OCI-LY7 (cell line): ENCODE measurements at places on chromosomes 6 and 20. TPM values are rescaled to one million over a fixed set of nuclear protein-coding genes. Genes with fewer than 3 reads are reported as not detected.

Gene ADGRB3
- not detected in 2 replicates for total RNA-seq

Gene C2
- total RNA-seq = 4.4 and 8.7 TPM in 2 replicates

Gene SLC22A16
- not detected in 2 replicates for total RNA-seq

Gene CFAP61
- not detected in 2 replicates for total RNA-seq

Gene TRIM10
- not detected in 2 replicates for total RNA-seq

Gene NOTCH4
- 2.1 and 2.4 TPM in 2 replicates for total RNA-seq

Gene PPIL6
- total RNA-seq = 1.3 and 1.7 TPM in 2 replicates

Gene HLA-DRB5
- total RNA-seq = 5.0 and 6.1 TPM in 2 replicates

Gene TUBB1
- 0.11 and 0.13 TPM in 2 replicates for total RNA-seq

Gene LY6G5C
- total RNA-seq = 2.5 and 3.5 TPM in 2 replicates

DNA sequence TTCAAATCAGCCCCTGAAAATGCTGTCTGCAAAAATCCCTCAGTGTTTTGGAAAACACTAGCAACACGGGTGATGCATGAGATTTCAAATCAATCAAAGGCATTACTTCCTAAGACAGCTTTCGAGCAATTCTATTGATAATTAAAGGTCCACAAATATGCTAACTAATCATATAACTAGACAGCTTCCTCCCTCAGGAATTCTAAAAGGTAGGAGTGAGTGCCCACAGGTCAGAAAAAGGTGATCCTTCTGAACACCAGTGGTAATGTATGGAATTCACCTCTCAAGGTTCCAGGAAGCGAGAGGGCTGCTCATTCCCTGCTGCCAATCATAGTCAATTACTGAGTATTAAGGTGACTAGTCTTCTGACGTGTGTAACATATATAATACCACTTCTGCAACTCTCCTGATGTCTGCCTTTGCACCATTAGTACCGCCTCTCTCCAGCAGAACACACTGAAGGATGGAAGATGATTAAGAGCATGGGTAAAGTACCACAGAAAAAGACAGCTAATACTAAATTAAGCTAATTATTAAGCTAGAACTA is 16.4 kb downstream of the MAN1A1 start:
- no peak for DNase-seq

GRCh38 chr6:34317172-34317477 is 68.3 kb upstream of the SMIM29 start:
- DNase-seq = no peak

- DNase-seq = no peak
Measured at GRCh38 chr6:5099537-5099936, 14.4 kb downstream of the PPP1R3G start.

DNA sequence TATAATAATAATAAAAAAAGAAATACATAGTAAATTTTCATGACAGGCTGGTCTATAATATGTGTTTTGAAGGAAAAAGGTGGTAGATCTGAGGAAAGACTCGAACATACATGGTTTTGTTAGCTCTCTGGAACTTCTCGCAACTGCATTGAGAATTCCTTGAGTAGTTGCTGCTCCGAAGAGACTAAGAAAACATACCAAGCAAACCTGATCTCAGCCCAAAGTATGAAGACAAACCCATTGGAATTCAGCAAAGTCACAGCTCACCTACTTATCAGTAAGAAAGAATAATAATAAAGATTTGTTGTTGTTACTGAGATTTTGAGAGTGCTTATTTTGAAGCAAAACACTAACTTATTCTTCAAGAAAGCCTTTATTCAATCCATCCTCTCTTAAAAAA is 1107.1 kb upstream of the EYS start:
- DNase-seq = no peak

DNA sequence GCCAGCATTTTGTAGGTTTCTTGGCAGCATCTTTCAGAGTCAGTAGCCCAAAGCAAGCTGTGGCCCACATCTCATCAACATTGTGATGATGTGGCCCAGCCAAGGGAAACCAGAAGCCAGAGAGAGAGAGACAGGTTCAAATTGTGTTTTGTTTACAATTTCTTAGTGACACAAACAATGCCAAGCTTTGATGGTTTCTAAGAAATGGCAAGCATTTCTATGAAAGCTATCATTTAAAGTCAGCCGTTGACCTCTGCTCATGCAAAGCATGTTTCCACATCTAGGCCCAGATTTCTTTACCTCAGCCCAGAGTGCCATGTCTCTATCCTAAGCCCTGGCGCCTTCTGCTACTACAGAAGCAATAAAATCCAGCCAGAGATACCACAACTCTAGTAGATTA is 32.9 kb downstream of the GCM1 start:
- DNase-seq = no peak

DNA sequence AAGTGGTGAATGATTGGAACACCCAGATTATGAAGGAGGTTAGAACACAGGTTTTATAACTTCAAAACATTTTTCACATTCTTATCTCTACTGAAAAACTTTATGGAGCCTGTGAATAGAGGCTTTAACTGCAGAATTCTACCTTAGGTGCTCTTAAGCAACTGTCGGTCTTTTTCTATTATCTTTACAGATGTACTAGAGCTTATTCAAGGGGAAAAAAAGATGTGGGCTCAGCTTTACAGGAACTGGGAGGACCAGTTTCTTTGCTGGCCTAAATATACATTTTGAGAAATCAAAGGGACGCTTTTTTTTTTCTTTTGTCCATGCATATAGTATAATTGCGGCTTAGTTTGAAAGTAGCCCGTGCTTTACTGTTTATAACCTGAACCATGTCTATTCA is 58.9 kb downstream of the UST start:
- no peak for DNase-seq

DNA sequence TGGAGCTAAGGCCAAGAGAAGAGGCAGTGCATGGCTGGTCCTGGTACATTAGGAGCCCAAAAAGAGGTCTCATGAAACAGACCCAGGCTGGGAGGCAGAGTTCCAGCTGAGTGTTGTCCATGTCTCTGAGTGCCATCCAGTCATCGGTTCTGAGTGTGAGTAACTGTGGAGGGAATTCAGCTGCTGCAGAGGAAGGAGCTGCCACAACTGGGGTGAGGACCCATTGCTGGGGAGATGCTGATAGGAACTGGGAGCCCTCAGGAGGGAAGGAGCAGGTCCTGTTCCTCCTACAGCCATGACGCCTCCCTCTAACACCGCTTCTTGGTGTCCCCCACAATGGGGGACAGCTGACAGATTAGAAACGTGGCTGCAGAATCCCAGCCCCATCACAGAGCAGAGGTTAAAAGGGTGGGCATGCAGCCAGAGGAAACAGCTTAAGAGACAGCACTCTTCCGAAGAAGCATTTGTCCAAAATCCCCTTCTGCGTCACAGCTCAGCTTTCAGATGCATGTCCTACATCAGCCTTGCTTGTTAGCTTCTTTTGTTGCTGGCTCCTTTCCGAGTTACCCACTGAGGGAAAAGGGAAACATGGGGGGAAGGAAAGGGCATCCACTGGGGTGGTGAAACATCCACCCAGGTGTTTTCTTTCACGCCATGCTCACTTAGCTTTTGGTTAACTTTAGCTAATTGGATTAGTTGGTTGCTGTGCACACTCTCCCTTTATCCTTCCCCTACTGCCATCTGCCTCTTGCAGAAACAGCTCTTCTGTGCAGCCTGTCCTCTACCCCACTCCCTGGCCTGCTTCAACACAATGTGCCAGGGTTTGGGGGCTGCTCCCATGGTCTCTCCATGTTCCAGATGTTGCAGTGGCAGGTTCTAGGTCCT is 239.2 kb downstream of the SYNDIG1 start:
- DNase-seq = no peak

DNA sequence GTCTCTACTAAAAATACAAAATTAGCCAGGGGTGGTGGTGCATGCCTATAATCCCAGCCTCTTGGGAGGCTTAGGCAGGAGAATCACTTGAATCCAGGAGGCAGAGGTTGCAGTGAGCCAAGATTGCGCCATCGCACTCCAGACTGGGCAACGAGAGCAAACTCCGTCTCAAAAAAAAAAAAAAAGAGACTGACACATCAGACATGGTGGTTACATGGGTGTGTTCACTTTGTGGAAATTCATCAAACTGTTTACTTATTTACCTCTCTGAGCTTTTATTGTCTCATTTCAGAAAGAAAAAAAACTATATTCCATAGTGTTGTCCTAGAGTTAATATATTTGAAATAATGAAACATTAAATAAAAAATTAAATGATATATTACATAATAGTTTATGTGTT is 64.8 kb downstream of the MBOAT1 start:
- DNase-seq = no peak

- DNase-seq = peak; percentile 87
Measured at GRCh38 chr6:26553264-26553634, 15.1 kb downstream of the HMGN4 start.

- DNase-seq = no peak
Measured at GRCh38 chr20:47818016-47818415, 32.7 kb upstream of the SULF2 start.

- no peak for DNase-seq
Measured at GRCh38 chr6:20024316-20024673, 187.1 kb downstream of the ID4 start.

- DNase-seq = no peak
Measured at GRCh38 chr6:105907301-105907700, 178.8 kb upstream of the PRDM1 start.

- peak; percentile 59 for DNase-seq
Measured at GRCh38 chr6:136226027-136226673, 24.0 kb downstream of the MTFR2 start.

- no peak for DNase-seq
Measured at GRCh38 chr20:40869218-40870147, 159.1 kb upstream of the TOP1 start.

GRCh38 chr20:21291026-21291425 is 12.1 kb upstream of the XRN2 start:
- no peak for DNase-seq

- peak; percentile 54 for DNase-seq
Measured at GRCh38 chr6:110878751-110879522, 4.4 kb downstream of the AMD1 start.

DNA sequence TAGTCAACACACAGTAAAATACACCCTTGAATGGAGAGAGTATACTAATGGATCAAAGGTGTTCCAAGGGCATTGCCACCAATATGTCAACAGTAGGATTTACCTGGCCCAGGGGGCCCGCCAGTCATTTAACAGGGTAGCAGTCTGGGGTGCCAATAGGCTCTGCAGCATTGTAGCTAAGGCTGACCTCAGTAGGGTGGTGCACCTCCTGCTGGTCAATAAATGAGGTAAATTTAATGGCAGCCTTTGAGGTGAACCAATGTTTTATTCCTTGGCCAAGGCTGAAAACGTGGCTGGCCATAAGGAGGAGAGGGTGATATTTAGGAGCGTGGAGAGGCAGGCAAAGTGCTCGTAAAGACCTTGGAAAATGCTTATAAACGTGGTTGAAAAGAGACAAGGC is 147.2 kb downstream of the RPS12 start:
- peak; percentile 2 for DNase-seq

GRCh38 chr6:56730663-56731529 is 88.2 kb upstream of the DST start:
- DNase-seq = no peak

GRCh38 chr20:31566658-31567379 is 38.3 kb upstream of the ID1 start:
- peak; percentile 67 for DNase-seq

GRCh38 chr6:111777357-111777756 is 95.9 kb downstream of the FYN start:
- no peak for DNase-seq

GRCh38 chr20:62625516-62625915 is 16.8 kb upstream of the SLCO4A1 start:
- DNase-seq = no peak

DNA sequence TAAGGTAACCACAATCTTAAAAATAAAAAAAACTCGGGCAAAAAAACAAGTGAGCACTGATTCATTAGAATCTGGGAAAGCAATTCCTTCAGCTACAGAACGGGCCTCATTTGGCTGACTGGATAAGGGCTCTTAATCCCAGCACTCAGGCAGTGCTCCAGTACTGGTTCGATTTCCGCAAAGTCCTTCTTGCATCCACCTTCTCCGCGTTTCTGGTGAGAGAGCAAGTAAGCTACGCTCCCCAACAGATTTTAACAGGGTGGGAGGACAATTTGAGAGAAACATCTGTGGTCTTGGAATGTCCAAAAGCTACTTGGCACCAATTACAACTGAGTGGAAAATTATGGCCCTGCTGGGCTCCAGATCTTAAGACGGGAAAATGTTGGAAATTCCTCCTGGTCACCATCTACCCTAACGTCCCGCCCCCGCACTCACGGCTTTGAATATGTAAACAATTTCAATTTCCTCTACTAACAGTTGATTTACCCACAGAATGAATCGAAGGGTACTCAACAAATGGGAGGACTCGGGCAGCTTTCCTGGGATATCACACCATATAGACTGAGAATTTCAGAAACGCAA is 18.1 kb upstream of the ZSCAN9 start:
- DNase-seq = no peak

- no peak for DNase-seq
Measured at GRCh38 chr6:146258206-146258605, 229.3 kb downstream of the GRM1 start.

DNA sequence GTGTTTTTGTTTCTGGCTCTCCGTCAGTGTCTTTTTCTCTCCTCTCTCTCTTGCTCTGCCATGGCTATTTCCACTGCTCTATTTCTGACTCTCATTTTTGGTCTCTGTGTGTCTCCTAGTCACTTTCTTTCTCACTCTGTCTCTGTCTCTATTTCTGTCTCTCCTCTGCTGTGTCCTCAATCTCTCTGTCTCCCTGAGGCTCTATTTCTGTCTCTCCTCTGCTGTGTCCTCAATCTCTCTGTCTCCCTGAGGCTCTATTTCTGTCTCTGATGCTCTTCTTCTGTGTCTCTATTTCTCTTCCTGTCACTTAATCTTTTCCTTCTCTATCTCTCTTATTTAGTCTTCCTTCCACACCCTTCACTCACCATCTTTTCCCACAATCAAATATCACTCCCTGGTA is 8.4 kb downstream of the PRSS16 start:
- DNase-seq = no peak

GRCh38 chr6:90218959-90219208 is 77.8 kb downstream of the BACH2 start:
- DNase-seq = no peak

- DNase-seq = no peak
Measured at GRCh38 chr20:53974785-53975555, 95.4 kb downstream of the BCAS1 start.

DNA sequence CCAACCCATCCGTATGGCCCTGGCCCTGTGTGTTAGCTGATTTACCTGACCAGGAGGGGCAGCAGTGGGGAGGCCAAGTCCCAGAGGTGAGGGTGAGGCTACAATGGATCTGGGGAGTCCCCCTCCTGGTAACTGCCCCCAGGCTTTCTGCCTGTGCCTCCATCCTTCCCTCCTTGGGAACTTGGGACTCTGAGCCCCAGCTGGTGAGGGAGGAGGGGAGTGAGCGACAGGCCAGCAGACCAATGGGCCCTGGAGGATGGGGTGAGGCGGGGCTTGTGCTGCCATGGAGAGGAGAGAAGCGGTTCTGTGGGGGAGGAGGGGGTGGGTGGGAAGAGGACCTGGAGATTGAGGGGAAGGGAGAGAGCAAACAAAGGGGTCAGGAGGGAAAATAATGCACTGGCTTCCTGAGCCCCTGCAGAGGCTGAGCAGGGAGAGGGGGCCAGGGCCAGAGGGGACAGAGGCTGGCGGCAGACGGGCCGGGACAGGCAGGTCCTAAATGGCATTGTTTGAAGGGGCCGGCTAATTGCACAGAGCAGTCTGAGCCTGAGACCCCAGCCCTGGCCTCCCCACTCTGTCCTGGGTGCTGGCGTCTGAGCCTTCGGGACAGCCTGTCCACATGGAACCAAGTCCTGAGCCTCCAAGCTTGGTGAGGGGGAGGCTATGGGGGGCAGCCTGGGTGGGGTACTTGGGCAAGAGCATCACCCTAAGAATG is 17.5 kb downstream of the DNMT3B start:
- DNase-seq = no peak
